Stimulated activated CD4-positive, alpha-beta T cell treated with anti-CD3 and anti-CD28 coated beads, Interleukin-15, amount 100 ng/mL, for 48 hours (primary cell): ENCODE measurements at places on chromosomes 12 and 14.

- no peak for DNase-seq
Observed at GRCh38 chr12:54954801-54955200, 29.8 kb downstream of the TESPA1 start.

GRCh38 chr12:52690351-52691075 lies 10.3 kb upstream of the KRT1 start:
- DNase-seq = no peak

DNA sequence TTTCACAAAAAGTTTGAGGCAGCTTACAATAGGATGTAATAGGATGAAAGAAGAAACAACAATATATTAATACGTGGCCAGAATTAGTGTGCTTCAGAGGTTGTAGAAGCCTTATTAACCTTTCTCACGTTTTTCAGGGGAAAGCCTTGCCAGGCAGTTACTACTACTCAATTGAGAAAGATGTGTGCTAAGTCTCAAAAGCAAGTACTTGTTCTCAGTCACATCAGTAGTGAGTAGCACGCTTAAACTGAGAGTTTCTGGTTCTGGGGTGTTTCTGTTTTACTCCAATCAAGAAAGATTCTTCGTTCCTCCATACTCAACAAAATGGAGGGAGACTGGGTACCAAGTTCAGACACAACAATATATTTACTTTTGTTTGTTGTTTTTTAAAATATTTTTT lies 38.7 kb downstream of the KLC1 start:
- DNase-seq = no peak

GRCh38 chr14:49622022-49622607 lies 1.5 kb downstream of the MGAT2 start:
- no peak for DNase-seq

- DNase-seq = no peak
Observed at GRCh38 chr14:93955850-93956481, 20.4 kb downstream of the ASB2 start.

DNA sequence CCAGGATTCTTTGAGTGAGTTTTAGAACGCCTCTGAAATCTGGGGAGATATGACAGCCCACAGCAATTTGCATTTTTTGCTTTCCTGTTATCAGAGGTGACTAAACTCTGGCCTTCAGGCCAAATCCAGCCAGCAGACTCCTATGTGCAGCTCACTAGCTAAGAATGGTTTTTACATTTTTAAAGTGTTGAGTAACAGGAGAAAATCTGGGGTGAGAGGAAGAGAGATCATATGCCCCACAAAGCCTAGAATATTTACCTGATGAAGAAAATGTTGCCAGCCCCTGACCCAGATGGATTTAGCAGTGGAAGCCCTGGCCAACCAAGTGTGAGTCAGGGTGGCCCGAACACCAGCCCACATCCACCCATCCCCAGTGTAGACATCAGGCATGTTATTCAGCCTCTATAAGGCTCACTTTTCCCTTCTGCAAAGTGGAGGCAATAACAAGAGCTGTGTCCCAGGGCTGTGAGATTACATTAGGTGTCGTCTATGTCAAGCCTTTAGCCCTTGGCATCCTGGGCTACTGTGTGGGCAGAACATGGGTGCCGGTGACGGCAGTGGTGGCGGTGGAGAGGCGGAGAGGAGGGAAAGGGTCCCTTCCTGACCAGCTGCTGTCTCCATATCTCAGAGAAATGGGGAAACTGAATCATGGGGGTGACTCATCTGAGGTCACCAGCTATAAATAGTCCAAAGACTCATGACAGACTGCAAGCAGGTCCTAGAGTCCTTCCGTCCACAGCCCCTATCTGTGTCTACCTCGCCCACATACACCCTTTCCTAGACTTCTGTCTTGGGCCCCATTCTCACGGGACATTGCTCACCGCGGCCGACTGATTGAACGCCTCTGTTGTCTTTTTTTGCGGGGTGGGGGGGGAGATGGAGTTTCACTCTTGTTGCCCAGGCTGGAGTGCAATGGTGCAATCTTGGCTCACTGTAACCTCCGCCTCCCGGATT lies 32.6 kb upstream of the CD9 start:
- peak; percentile 64 for DNase-seq

- DNase-seq = no peak
Observed at GRCh38 chr12:107503129-107503855, 182.3 kb upstream of the PWP1 start.

GRCh38 chr14:91140672-91141071 lies 26.8 kb downstream of the DGLUCY start:
- DNase-seq = no peak

DNA sequence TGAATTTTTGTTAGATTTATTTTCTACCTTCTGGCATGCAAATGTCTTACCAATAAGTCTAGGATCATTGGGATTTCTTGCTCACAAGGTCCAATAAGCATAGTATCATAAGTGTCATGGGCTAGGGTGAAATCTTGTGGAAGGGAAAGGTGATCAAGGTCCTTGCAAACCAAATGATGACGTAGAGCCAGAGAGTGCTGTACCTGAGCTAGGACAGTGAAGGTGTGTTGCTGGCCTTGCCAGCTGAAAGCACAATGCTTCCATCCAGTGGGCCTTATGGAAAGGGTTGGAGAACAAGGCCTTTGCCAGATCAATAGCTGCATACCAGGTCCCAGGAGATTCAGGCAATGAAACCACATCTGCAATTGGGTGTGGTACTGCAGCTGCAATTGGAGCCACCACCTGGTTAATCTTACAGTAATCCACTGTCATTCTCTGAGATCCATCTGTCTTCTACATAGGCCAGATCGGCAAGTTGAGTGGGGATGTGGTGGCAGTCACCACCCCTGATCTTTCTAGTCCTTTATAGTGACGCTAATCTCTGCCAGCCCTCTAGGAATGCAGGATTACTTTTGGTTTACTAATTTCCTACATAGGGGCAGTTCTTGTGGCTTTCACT lies 208.9 kb upstream of the MYL2 start:
- no peak for DNase-seq

DNA sequence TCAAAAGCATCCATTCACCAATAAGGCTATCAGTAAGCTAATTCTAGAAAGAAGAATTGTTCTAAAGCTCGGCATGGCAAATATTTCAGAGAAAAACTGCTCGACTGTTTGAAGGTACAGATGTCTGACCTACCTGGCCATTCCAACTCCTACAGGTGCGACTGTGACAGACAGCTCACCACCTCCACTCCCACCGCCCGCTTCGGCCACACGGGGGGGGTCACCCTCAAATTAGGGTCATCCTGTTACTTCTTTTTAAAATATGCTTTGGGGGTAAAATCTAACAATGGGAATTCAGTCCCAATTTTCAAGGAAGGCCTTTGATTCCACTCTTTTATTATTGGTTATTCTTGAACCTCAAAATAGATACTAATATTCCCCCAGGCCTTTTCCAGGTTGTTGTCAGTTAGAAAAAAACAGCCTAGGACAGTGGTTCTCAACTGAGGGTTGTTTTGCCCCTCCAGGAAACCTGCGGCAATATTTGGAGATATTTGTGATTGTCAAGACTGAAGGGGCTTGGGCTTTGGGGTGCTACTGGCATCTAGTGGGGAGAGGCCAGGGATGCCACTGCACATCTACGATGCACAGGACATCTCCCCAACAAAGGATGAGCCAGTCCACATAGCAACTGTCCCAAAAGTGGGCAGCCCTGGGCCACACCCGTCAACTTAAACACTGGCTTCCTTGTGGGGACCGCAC lies 81.2 kb downstream of the BCL11B start:
- no peak for DNase-seq

- no peak for DNase-seq
Observed at GRCh38 chr14:91094772-91095171, 19.1 kb upstream of the DGLUCY start.

GRCh38 chr14:90541076-90541634 lies 144.3 kb downstream of the CALM1 start:
- no peak for DNase-seq

- no peak for DNase-seq
Observed at GRCh38 chr12:89663577-89664357, 44.9 kb downstream of the ATP2B1 start.

GRCh38 chr12:14357486-14357885 lies 8.0 kb upstream of the ATF7IP start:
- no peak for DNase-seq

- DNase-seq = no peak
Observed at GRCh38 chr12:131131808-131132117, 178.1 kb downstream of the ADGRD1 start.

DNA sequence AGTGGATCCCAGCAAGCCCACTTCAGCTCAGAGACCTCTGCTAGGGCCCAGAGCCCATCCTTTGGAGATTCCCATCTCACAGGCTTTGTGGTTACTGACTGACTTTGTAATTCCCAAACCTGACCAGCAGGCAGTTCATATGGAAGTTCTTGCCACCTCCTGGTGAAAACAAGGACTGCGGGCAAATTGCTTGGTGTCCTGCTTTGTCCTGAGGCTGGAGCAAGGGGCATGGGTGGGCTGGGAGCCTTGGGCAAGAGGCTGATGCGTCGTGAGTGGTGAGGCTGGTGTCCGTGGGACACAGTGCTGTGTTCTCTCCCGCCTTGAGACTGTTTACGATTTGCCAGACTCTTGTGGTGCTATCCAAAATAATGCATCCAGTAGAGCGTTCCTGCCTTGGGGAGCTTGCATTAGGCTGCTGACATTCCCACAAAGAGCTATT lies 91.0 kb downstream of the LRRC74A start:
- DNase-seq = no peak

DNA sequence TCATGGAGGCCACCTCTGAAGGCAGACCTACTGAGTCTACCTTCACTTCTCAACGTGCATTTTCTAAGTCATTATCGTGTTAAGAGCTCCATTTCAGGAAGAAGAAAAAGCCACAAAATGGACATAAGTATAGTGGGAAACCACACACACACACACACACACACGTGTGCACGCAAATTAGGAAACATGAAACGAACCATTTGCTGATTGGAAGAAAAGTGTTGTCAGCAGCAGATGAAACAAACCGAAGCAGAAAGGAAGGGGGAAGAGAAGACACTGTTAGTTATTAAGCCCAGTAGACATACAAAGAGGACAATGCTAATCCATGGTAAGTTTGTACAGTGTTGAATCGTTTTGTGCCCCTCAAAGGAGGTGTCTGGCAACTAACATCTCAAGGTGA lies 9.9 kb upstream of the VPS33A start:
- no peak for DNase-seq

GRCh38 chr14:66009089-66009488 lies 477.1 kb upstream of the CCDC196 start:
- DNase-seq = no peak

DNA sequence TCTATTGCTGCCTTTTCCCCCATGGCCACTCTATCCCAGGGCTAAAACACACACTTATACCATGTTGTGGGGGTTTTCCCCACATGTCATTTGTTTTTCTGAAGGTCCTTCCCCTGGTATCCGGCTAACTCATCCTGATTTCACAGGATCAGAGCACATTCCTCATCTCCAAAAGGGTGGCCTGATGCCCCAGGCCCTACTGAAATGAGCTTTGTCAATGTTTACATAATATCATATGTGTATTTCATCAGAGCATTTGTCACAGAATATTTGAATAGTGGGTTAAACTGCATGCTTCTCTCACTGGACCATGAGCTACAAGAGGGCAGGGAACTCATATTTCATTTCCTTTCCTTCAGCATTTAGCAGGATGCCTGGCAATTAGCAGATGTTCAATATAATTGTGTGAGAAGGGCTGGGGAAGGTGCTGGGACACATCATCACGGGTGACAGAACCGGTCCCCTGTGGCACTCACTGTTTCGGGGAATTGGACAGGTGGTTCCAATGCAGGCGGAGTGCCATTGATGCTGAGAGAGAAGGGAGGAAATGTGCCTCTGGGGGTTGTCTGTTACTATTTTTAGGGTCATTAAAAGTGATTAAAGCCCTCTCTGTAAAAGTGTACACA lies 26.8 kb downstream of the EMP1 start:
- no peak for DNase-seq

DNA sequence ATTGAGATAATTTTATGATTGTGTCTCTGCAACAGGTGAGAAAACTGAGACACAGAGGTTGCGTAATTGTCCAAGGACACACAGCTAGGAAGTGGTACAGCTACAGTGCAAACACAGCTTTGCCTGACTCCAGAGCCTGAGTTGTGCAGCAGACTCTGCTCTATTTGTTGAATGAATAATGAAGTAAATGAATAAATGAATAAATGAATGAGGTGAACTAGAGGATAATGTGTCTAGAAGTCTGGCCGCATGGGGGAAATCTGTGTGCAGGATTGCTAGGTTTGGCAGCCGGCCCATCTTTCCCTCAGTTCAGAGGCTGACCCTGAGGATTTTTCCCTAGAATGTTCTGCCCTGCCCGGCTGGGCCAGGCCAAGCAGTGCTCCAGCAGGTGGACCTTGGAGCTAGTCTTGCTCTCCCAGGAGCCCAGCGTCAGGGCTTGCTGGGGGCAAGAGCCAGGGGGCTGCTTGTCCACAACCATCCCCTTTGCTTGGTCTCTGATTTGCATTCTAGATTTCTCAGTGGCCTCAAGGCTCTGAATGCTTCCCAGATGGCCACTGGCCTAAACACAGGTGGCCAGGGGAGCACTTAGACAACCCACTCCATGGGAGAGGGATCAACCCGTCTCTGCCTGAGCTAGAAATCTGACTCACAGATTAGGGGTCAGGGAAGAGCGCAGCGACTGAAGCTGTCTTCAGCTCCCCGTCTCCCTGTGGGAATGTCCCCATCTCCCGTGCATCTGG lies 225.2 kb downstream of the C12orf75 start:
- no peak for DNase-seq

- DNase-seq = no peak
Observed at GRCh38 chr12:16563504-16563903, 42.5 kb downstream of the LMO3 start.

GRCh38 chr14:62289471-62289870 lies 527.3 kb downstream of the SNAPC1 start:
- no peak for DNase-seq

DNA sequence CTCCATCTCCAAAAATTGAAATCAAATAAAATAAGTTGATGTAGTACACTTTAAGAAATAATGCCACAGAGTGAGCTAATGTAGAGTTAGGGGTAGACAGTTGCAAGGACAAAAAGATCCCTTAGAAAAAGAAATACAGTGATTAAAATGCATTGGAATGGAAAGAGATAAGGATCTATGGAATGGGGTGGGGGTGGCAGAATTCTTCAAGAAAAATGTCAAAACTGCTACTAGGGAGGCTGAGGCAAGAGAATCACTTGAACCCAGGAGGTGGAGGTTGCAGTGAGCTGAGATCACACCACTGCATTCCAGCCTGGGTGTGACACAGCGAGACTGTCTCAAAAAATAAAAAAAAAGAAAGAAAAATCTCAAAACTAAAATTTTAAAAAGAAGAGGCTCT lies 6.5 kb downstream of the OLR1 start:
- DNase-seq = no peak

DNA sequence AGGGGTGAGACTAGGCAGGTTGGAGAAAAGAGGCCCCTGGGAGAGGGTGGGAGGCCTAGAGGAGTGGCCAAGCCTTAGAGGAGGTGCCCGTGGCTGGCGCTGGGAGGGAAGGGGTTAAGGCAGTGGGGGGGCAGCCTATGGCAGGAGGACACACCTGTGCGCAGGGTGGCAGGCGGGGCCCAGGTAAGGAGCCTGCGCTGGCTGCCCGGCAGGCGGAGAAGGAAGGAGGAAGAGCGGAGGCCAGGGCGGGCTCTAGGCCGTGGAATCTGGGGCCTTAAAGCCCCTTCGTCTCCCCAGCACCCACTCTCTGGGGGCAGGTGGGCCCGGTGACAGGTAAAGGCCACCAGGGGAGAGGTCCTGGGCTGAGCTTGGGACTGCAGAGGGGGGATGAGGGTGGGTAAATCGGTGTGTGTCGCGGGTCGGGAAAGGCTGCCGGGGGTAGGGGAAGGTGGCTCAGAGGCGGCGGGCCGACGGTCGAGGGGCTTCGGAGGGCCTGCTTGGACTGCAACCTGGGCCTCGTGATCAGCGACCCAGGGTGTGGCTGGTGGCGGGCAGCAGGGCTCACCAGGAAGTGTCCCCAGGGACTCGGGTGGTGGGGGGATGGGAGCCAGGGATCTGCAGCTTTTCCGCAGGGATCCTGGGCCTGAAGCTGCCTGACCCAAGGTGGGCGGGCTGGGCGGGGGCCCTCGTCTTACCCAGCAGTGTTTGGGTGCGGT lies 7.3 kb downstream of the PHB2 start:
- DNase-seq = no peak
